ENCODE measurements at places on chromosomes 12 and 14.

DNA sequence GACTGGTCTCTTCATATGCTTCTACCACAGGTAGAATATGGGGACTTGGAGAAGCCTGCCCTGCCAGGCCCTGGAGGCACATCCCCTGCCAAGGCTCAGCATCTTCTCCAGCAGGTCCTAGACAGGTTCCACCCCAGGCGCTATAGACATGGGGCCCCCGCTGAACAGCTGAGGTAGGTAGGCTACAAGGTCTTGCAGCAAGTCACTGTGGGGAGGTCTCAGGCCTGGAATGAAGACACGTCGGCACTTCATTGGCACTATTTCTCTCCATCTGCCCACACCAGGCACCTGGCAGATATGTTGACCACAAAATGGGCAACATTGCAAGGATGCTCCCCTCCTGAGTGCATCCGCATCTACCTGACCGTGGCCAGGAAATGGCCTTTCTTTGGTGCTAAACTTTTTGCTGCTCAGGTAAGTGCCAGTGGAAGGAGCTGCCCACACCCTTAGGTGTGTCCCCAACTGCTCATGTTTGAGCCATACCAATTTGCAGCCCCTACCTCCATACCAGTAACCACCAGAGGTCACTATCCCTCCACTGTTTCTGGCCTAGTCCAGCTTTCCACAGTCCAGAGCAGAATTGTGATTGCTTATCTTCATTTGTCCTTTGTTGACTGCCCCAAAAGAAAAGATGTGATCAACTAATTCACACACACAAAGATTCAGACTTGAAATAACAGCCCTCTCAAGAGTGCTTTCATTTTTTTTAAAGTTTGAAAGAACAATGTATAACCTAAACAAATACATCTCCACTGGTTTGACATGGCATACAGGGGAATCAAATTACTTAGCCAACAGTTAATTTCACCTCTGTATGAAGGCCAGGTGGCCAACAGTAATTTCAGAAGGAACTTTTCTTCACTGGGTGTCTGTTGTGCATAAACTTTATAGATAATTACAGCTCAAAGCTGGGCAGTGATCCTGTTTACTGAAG, 16.1 kb downstream of the PIGH start:
- DNase-seq = no peak

- DNase-seq = no peak
Measured at GRCh38 chr12:80107221-80107620, 7.9 kb downstream of the OTOGL start.

DNA sequence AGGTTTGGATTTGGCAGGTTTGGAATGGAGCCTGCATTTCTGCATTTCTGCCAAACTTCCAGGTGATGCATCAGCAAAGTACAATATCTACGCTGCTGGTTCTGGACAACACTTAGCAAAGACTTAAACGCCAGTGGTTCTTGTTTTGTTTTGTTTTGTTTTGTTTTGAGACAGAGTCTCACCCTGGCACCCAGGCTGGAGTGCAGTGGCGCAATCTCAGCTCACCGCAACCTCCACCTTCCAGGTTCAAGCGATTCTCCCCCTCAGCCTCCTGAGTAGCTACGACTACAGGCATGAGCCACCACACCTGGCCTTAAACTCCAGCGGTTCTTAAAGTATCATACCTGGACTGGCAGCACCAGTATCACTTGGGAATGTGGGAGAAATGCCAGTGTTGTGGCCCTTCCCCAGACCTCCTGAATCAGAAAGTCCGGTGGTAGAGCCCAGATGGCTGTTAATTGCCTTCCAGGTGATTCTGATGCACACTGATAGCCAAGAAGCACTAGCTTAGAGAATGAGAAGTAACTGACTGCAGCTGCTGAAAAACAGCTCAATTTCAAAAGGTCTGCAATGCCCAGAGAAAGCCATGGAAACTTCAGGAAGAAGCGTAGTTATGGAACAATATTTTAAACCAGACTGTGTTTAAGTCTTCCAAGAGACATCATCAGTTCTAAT, 114.8 kb upstream of the FOXN3 start:
- DNase-seq = no peak

DNA sequence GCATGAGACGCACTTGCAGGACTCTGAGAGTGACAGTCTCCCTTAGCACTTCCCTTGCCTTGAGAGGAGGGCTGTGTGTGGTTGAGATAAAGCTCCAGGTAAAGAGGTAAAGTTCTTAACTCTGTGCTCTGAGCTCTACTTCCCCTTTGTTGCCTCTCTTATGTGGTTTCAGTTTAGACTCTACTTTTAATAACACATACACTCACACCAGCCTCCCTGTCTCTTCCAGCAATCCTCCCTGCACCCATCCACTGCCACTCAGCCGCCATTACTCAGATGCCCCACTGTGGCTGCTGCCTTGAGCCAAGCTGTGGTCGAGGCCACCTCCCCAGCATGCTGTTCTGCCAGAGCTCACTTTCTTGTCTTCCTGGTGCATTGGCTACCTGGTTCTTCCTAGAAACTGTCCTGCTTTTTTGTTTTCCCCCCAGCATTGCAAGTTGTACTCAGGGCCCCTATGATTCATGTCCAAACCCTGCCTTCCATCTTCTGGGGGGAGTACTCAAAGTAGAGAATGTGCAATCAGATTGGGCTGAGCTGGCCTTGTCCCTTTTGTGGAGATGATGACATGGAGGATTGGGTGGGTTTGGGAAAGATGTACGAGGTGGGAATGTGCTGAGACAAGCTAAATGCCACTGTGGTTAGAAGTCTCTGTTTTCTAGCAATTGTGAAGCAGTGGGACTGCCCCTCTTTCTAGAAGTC, 115.5 kb upstream of the PARP11 start:
- no peak for DNase-seq

DNA sequence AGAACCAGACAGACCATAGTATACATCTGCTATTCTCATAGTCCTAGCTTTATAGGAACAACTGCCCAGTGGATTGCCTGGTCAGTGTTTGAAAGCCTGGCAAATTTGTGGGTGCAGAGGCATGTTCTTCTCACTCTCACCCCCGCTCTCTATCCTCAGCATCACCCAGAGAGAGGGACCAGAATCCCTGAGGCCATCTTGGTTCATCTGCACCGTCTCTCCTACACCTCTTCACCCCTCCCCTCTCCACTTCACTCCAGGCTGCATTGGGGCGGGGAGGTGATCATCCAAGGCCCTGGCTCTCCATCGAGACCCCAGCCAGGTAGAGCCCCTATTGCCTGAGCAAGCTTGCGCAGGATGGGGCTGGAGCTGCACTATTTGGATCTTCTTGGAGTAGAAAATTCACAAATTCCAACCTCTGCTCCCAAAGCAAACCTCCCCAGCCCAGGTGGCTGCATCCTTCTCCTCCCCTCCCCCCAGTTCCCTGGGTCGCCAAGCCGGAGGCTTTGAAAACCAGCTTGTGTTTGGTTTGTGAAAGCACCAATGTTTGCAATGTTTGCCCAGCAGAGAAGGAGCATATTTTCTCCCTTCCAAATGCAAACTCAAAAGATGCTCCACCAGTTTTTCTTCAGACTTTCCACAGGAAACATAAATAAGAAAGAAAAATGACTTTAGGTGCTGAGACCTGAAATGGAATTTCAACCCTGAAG, 18.6 kb upstream of the COL2A1 start:
- no peak for DNase-seq

- DNase-seq = peak; percentile 41
Measured at GRCh38 chr14:80996049-80996901, 40.9 kb downstream of the TSHR start.

DNA sequence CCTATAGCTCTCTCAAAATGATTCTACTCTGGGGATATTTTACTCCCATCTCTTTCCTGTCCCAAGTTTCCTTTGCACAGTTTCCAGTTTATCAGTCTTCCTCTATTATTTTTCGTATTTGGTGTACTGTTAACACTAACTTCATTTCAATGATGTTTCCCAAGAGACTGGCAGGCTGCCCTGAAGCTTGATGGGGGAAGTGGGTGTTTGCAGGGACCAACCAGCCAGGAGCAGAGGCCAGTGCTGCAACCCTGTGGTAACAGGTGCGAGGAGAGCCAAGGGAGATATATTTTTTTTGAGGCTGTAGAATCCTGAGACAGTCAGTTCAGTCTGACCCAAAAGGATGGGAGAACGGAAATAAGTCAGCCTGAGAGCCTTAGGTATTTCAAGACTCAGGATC, 11.8 kb upstream of the CEBPE start:
- no peak for DNase-seq

DNA sequence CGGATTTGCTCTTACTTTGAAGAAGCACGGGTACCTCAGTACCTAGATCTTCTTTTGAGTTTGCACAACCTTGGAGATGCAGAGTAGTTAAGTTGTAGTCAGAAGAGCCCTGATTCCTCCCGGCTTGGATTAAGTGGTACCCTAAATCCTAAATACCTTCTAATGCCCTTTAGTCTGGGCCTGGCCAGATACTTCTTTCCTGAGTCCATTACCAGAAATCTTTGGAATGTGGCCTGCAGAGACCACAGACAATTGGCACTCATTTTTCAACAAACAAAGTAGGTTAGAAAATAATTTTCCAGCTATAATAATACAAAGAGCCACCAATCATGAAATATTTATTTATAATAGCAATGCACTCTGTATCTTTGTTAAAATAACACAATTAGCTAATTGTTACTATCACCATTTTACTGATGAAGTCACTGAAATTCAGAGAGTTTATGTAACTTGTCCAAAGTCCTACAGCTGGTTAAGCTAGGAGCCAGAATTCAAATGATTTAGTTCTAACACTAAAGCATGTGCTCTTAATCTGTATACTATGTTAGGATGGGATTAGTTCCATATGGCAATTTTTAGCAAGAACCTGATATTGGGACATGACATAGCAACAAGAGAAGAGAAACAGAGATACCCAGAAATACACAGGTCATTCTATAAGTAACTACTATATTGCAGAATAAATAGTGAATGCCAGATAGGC, 132.1 kb upstream of the PDZRN4 start:
- no peak for DNase-seq

GRCh38 chr12:10289005-10289754, 18.5 kb upstream of the KLRD1 start:
- no peak for DNase-seq

GRCh38 chr12:27244689-27245488, 803 bp downstream of the STK38L start:
- DNase-seq = no peak

GRCh38 chr12:21892341-21892740, 48.9 kb downstream of the ABCC9 start:
- DNase-seq = no peak

DNA sequence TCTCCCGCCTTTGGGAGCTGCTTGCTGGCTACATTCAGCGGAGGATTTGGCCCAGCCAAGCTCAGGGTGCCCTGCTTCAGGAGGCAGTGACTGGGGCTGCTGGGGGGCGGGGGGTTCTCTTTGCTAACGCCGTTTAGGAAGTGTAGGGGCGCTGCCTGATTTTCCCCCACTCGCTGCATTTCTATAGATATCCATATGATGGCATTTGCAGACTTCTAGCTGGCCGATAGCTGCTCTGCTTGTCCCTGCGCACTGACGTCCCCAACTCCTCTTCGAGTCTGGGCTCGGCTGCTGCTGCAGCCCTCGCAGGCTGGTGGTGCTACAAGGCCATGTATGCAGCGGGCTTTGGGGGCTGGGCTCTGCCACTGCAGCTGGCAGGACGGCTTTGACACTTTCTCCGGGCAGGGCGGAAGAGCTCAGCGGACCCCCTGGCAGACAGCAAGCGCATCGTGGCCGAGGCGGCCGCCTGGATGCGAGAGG, 3.1 kb downstream of the LRFN5 start:
- DNase-seq = peak; percentile 73

DNA sequence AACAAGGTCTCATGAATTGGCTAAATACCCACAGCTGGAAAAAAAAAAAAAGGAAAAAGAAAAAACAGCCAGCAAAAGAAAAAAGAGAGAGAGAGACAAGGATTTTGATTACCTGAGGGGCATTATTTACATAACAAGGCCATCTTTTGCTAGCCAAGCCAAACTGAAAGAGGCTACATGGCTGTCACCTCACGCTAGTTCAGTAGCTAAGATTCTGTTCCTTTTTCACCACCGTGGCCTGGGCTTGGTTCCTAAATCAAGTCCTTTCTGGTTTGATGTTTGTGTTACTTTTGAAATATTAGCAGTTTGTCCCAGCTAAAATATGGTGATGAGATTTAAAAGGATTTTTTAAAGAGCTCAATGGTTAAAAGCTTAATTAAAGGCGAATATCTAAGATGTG, 2.0 kb upstream of the SDS start:
- DNase-seq = no peak

GRCh38 chr14:59785629-59786028, 84.9 kb downstream of the RTN1 start:
- DNase-seq = no peak

DNA sequence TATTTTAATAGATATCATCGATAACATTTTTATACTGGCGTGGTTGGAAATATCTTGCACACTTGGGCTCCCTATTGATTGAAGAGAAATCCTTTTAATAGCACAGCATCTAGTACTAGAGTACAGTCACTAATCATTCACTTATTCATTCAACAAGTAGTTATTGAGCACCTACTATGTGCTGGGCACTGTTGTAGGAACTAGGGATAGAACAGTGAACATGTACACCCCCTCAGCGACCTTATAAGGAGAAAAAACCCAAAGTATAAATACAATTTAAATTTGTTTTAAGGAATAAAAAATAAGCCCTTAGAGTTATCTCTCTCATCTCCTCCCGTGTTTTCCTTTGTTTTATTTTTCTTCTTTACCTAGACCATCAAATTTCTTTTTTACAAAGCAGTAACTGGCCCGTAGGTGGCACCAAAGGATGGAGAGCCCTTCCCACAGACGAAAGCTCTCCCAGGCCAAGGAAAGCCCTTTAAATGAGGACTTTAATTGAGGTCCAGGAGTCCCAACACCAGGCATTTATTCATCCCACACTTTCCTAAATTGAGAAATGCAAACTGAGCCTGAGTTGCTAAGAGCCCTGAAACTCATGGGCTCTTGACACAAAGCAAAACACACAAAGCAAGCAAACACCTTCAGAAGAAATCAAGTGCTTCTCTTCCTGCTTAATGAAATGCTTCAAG, 29.0 kb downstream of the PEBP1 start:
- DNase-seq = no peak

DNA sequence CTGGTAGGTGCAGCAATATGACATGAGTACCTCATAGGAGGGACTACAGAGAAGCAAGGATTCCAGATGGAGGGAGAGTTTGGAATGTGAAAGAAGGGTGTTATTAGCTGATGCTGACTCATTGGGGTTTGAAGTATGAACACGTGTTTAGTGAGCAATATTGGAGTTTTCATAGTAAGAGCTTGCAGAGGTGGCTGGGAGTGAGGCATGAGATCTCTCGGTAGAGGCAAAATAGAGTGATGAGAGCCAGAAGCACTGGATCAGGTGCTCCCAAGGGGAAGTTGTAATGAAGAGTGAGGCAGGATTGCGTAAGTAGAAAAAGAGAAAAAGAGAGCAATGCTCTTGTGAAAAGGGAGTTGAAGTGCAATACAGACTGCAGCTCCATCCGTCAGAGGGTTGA, 42.1 kb downstream of the MGST1 start:
- DNase-seq = no peak

- DNase-seq = no peak
Measured at GRCh38 chr12:96204381-96204780, 10.2 kb downstream of the ELK3 start.

GRCh38 chr12:14261861-14262260, 103.6 kb upstream of the ATF7IP start:
- no peak for DNase-seq

Data from DMS 273 treated with DMSO at 0.1 percent for 48 hours (cell line).